ENCODE measurements at places on chromosomes 1 and 21.

- no peak for DNase-seq
Measured at GRCh38 chr1:205965036-205965884, 22.0 kb upstream of the SLC26A9 start.

GRCh38 chr1:54745274-54745673 lies 19.0 kb downstream of the PARS2 start:
- DNase-seq: no peak

- no peak for DNase-seq
Measured at GRCh38 chr1:7267493-7267892, 482.2 kb downstream of the CAMTA1 start.

GRCh38 chr1:180946541-180947498 lies 34.1 kb downstream of the KIAA1614 start:
- DNase-seq: no peak

Data from activated CD4-positive, CD25-positive, alpha-beta regulatory T cell treated with anti-CD3 and anti-CD28 coated beads, Interleukin-2, amount 50 U/mL, for 16 hours (primary cell).